Suprapubic skin (tissue), 4 donors: ENCODE measurements at places on chromosomes 16 and 17. TPM values are rescaled to one million over a fixed set of nuclear protein-coding genes. Genes with fewer than 3 reads are reported as not detected.

DNA sequence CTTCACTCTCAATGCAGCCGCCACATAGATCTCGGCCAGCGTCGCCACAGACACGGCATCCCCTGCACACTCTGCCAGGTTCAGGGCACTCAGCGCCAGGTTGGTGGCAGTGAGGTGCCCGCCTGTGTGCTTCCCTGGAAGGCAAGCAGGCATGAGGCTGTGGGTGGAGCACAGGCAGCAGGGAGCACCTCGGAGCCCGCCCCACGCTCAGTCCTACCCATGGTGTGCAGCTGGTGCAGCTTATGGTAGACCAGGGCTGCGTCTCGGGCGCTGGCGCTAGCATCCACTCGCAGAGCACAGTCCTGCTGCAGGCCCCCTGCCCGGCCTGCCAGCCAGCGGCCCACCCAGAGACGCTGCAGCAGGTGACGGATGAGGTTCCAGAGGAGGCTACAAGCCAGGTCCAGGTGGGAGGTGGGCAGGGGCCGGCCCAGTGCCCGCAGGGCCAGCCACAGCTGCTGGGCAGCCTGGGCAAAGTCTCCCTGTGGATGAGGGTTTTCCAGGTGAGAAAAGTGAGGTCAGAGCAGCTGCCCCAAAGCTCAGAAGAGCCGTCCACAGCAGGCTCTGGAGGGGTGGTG is 20.5 kb downstream of the SREBF1 start:
- no peak for DNase-seq

DNA sequence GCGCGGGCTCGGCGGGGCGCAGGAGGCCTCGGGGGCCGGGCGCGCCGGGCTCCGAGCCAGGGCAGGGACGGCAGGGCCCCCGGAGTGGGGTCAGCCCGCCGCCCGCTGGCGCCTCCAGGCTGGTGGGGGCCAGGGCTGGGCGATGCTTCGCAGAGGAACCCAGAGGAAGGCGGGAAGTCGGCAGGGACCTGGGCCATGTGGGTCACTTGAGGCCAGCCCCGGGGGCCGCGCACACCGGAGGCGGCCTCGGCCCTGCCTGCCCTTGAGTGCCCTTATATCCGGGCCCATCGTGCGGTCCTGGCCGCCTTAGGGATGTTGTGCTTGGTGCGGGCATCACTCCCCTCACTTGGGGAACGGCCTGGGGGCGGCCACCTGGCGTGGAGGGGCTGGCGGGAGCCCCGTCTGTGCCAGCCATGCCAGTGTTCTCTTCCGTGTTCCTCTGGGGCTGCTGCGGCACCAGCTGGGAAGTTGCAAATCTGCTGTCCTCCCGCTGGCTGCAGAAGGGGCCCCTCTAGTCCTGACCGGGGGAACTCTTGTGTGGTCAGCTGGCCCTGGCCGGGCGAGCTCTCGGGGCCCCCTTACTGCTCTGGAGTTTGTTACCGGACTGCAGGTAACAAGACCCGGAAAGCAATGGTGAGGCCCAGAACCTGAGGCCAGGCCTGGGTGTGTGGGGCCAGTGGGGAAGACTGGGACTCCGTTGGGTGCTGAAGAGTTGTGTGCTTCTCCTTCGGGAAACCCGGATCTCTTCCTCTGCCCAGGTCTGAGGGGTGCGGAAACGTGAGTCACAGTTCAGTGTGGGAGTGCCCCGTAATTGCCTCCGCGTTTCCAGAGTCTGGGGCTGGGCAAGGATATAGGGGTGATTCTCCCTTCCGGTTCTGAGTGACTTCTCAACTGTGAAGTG is 849 bp downstream of the CAPN15 start:
- DNase-seq = no peak

GRCh38 chr16:58022601-58023371 is 2.8 kb upstream of the MMP15 start:
- DNase-seq = no peak

DNA sequence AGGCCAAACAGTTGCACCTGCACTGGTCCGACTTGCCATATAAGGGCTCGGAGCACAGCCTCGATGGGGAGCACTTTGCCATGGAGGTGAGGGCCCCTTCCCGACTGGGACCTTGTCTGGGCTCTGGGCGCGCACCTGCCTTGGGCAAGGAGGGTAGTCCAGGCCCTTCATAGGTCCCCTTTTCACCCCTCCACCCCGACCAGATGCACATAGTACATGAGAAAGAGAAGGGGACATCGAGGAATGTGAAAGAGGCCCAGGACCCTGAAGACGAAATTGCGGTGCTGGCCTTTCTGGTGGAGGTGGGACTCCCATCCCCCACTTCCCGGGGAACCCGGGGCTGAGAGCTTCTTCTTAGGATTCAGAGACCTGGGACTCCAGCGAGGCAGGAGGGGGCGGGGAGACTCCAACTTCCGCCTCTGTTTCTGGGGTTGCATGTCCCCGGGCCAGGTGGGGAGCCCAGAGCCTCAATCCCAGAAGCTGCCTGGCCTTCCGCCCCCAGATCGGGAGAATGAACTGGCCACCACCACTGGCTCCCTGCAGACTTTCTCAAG is 7.8 kb downstream of the CA4 start:
- DNase-seq = no peak

DNA sequence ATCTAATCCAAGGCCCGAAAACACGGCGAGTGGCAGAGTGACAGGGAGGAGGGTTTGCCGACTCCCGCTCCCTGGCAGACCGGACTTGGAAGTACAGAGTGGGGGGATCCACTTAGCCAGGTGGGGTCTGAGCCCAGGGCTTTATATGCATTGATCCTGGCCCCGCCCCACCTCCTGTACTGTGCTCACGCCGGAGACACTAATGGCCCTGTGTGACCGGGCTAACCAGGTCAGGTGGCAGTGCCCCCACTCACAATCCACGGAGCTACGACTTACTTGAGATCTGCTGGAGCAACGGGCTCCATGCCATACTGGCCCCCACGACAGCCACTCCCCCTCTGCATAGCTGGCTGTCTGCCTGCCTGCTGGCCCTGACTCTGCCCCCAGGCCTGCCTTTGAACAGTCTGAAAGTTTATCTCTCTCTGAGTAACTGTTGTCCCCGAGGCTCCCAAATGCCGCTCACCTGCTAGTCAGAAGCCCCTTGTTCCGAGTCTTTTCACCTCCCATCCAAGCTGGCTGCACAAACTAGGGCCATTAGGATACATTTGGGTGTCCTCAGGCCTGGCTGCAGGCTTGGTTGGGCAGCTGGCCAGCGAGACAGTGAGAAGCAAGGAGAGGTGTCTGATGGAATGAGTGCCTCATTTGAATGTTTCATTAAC is 28.0 kb downstream of the CACNA1G start:
- DNase-seq = no peak

DNA sequence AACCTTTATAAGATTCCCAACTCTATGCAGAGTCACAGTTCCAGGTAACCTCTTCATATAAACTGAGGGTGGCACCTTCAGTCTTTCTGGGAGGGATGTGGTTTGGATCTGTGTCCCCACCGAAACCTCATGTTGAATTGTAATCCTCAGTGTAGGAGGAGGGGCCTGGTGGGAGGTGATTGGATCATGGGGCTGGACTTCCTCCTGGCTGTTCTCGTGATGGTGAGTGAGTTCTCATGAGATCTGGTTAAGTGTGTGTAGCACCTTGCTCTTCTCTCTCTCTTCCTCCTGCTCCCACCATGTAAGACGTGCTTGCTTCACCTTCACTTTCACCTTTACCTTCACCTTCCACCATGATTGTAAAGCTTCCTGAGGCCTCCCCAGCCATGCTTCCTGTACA is 30.5 kb downstream of the HS3ST2 start:
- DNase-seq = no peak

DNA sequence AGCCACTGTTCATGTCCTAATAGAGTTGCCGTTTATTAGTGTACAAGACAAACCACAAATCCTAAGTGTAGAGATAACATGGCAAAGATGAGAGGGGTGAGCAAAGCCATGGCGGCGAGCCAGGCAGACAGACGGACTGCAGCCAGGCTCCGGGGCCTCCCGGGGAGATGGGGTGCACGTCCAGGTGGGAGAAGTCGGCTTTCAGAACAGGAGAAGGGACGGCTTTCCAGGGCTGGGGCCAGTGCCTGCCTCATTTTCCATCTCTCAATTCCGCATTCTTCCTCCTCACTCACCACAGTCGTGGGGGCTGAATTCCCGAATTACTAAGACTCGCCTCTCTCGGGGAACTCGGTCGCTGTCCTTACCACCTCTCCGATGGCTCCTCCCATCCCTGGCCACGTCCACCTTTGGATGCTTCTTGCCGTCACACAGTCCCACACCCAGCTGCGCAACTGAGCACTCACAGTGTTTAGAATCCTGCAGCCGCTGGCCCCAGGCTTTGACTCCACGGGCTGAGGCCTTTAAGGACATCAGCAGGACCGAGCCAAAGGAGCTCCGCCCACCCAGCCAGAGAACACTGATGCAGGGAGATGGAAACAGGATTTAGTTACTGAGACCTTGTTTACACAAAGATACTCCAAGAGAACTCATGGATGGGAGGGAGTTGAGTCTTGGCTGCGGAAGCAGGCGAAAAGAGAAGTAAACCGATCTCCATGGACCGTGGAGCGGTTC is 59.7 kb downstream of the RNF112 start:
- DNase-seq = peak; percentile 93

- DNase-seq = no peak
These were observed 10.6 kb downstream of the CHMP1A start for GRCh38 chr16:89646906-89647305.

- no peak for DNase-seq
These were observed 94.8 kb upstream of the DNAH17 start for GRCh38 chr17:78672005-78672404.

The ENO3 gene
- total RNA-seq = 3.1 TPM

The KRTAP4-4 gene
- not detected for total RNA-seq

DNA sequence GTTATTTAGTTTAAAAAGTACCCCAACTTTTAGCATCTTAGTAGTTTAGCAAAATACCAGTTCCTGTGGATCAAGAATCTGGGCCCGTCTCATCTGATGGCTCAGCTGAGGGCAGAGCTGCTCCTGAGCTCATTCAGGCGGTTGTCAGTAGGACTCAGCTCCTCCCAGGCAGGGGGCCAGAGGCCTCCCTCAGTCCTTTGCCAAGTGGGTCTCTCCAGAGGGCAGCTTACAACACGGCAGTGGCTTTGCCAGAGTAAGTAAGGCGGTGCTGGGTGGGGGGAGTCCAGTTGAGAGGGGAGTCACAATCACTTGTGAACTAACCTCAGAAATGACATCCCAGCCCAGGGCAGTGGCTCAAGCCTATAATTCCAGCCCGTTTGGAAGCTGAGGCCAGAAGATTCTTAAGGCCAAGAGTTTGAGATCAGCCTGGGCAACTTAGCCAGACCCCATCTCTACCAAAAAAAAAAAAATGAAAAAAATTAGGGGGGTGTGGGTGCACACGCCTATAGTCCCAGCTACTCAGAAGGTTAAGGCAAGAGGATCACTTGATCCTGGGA is 81.5 kb upstream of the MED9 start:
- DNase-seq = no peak

The FSCN2 gene
- 2.8 TPM for total RNA-seq

- no peak for DNase-seq
These were observed 968 bp downstream of the MRPL28 start for GRCh38 chr16:369275-369865.

The GHDC gene
- total RNA-seq = 14.6 TPM

The SYCE1L gene
- total RNA-seq = not detected
